Activated CD4-positive, alpha-beta memory T cell treated with anti-CD3 and anti-CD28 coated beads for 36 hours (primary cell): ENCODE measurements at places on chromosomes 3 and 15. TPM values are rescaled to one million over a fixed set of nuclear protein-coding genes. Genes with fewer than 3 reads are reported as not detected.

The ARIH1 gene
- total RNA-seq = 169 TPM

DNA sequence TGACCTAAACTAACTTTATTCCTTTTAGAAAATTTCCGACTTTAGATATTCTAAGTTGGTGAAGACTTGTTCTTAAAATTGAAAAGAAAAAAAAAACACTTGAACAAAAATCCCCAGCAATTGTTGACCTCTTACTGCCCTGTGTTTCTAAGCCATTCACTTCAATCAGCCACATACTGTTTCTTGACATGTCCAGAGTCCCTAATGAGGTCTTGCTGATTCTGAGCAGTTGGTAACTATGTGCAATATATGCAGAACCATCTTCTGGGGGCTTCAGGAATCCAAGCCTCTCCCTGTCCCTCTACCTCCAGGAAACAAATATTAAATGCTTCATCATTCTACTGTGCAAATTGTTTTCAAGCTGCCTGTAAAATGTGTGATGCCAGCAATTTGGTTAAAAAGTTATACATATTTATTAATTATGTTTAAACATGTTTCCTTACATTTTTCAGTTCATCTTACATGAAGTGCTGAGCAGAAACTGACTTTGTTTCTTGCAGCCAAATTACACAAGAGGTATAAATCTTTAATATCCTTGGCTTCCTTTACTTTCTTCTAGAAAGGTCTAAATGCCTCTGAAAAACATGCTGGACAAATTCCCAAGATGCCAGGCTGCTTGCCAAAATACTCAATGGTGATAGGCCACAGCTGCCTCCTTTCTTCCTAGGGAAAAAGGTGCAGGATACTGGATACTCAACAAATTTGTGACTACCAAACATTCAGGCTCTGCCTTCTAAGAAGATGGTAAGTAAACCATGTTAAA lies 19.8 kb upstream of the GYG1 start:
- no peak for DNase-seq
- H3K27ac ChIP-seq = no peak overlapping the region
- H3K27me3 ChIP-seq = no peaks in the 10 kb centered on the region
- peaks cover 3% of the 10 kb centered on the region for H3K4me1 ChIP-seq

- no peaks in the 10 kb centered on the region for H3K36me3 ChIP-seq
- no peaks in the 10 kb centered on the region for H3K27me3 ChIP-seq
- no peak overlapping the region for H3K27ac ChIP-seq
- H3K4me1 ChIP-seq = no peaks in the 10 kb centered on the region
- H3K4me3 ChIP-seq = no peak overlapping the region
- no peak for DNase-seq
Measured at GRCh38 chr3:32078085-32078634, 28.3 kb upstream of the GPD1L start.

DNA sequence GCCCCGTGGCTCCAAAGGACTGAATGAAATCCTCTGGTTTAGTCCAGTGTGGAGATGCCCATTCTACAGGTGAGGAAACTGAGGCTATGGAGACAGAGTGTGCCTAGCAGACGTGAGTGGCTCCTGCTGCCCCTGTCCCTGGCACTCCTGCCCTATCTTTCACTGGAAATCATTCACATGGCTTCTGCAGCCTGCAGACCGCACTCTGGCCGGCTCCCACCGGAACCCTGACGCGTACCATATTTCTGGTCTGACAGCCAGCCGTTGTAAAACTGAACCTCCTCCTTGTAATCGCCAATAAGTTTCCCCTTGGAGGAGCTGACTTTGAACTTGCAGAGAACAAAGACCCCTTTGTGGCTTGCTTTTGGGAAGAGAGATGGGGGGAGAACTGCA lies 136.5 kb downstream of the CHSY1 start:
- H3K36me3 ChIP-seq = no peaks in the 10 kb centered on the region
- peaks cover 6% of the 10 kb centered on the region for H3K4me1 ChIP-seq
- DNase-seq = no peak

DNA sequence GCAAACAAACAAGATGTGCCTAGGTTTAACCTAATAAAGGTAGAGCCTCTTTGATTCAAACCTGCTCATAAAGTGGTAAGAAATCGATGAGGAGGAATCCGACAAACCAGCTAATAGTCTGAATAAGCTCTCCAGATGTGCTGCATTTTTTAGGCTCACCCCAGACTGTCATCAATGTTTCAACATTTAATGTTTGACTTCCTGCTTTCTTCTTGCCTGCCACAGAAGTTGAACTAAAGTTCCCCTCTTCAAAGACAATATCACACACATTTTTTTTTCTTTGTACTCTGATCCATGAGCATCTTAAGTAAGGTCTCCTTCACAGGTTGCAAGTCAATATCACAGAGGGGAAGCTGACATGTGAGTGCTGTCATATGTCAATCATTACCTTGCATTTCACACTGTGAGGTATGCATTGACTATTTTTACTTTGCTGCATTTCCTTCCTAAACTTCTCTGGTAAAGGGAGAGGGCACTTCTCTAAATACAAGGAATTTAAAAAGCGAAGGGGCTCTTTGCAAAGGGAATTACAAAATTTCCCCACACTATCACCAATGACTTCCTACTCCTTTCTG lies 172.3 kb upstream of the MCTP2 start:
- H3K27ac ChIP-seq = no peak overlapping the region
- peaks cover 7% of the 10 kb centered on the region for H3K27me3 ChIP-seq
- H3K4me1 ChIP-seq = no peaks in the 10 kb centered on the region
- H3K36me3 ChIP-seq = no peaks in the 10 kb centered on the region
- no peak overlapping the region for H3K4me3 ChIP-seq

The EPHA6 gene
- total RNA-seq = not detected
